ENCODE measurements at places on chromosomes 11 and 22.

- DNase-seq: no peak
Observed at GRCh38 chr11:124916370-124916710, 2.7 kb upstream of the HEPN1 start.

GRCh38 chr22:17896586-17896985 is 122.3 kb upstream of the BID start:
- DNase-seq: no peak

GRCh38 chr11:82194521-82194920 is 539.1 kb downstream of the FAM181B start:
- DNase-seq: no peak

DNA sequence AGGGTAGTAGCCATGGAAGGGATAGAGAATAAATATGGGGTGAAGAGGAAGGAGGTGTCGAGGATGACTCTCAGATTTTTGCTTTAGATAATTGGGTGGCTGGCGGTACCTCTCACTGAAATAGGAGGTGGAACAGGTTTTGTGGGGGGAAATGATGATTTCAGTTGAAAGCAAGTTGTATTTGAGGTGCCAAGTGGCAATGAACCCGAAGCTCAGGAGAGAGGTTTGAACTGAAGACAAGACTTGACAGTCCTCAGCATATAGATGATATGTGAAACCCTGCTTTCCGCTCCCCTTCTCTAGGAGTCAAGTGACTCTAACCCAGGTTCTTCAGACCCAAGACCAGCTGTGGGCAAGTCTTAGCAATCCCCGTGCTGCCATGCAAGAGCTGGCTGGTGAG is 33.7 kb downstream of the RRP8 start:
- no peak for DNase-seq

DNA sequence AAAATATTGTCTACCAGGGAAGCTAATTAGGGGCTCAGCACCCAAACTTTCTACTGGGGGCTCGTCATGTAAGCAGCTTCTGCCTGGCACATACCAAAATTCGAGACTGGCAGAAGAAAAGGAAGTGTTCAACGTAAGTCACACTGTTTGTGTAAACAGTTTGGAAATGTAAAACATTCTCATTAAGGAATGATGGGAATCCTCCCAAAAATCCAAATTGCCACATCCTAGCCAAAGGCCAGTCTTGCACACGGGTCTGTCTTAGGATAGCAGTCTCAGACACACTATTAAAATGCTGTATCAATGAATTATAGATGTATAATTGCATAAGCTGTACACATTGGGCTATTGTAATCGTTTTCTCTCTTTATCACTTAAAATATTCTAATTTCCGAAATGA is 28.9 kb downstream of the CUL5 start:
- no peak for DNase-seq

- DNase-seq: no peak
Observed at GRCh38 chr11:19332476-19332875, 91.7 kb upstream of the E2F8 start.

GRCh38 chr11:69912161-69912910 is 93.1 kb upstream of the FGF3 start:
- no peak for DNase-seq

- no peak for DNase-seq
Observed at GRCh38 chr11:75245356-75246005, 4.9 kb downstream of the TPBGL start.

DNA sequence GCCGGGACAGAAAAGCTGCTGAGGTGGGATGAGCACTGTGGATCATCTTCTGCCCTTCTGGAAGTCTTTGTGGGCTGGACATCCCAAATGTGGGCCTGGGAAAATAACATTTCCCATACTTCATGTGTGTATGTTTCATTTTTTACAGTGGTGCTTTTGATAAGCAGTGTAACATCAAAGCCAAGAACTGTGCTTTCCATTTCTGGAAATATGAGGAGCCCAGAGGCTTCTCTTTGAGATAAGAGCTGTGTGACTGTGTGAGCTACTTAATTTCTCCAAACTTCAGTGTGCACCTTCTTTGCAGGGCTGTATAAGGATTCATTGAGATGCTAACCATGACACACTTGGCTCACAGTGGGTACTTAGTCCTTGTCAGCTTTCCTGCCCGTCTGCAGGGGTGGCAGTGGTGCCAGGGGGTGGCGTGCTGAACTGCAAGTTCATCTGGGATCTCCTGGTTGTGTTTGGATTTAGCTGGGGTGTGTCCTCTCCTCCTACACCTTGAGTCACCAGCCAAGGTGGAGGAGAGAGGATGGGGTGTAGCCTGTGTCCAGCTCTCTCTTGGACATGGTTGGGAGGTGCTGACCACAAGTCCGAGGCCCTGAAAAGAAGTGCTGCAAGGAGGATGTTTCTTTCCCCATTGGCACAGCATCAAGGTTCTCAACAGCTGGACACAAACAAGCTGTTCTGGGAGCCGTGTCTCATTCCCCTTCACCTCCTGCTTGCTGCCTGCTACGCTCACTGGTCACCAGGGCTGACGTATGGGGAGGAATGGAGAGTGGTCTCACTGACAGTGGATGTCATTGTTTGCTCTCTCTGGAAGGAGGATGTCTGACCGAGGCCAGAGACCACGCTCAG is 139.4 kb downstream of the TEAD1 start:
- no peak for DNase-seq

- no peak for DNase-seq
Observed at GRCh38 chr11:16880184-16880801, 133.9 kb downstream of the PLEKHA7 start.

DNA sequence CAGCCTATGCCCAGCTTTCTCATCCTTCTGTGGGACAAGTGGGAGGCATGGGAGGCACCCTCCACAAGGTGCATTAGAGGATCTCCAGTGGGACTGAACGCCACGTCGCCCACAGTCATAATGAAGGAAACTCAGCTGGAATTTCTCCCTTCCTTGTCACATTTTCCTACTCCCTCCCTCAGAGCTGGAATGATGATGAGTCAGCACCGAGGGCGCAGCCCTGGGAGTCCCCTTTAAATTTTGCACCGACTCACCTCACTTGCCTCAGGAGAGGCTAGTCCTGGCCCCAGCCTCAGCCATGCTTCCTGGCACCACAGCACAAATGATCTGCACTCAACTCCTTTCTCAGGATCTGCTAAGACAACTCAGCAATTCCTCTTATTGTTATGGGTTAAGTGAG is 34.3 kb downstream of the DBX1 start:
- no peak for DNase-seq
